ENCODE measurements at places on chromosomes 6 and 20.

DNA sequence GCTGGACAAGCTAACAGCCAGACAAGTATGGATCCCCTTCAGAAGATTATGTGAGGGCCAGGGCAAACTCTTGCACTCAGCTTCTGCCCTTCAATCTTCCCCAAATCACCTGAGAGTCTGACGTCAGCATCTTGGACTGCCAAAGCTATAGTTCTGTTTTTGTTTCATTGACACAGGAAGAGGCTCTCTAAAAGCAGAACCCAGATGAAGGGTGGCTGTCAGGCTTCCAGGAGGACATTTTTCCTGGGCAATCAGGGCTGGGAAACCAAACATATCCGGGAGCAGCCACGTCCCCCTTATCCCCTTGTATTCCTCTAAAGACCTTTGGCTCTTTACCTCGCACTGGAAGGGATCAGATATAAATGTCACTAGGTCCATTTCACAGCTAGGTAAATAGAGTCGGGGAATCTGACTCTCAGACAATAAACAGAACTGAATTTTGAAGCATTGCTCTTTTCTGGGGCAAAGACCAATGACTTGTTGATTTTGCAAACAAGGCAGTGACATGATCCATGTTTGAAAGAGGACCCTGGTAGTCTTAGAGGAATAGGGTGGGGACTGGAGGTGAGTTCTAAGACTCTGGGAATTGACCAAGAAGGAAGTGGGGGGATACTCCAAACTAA, 13.3 kb downstream of the MAFB start:
- no peak for DNase-seq

DNA sequence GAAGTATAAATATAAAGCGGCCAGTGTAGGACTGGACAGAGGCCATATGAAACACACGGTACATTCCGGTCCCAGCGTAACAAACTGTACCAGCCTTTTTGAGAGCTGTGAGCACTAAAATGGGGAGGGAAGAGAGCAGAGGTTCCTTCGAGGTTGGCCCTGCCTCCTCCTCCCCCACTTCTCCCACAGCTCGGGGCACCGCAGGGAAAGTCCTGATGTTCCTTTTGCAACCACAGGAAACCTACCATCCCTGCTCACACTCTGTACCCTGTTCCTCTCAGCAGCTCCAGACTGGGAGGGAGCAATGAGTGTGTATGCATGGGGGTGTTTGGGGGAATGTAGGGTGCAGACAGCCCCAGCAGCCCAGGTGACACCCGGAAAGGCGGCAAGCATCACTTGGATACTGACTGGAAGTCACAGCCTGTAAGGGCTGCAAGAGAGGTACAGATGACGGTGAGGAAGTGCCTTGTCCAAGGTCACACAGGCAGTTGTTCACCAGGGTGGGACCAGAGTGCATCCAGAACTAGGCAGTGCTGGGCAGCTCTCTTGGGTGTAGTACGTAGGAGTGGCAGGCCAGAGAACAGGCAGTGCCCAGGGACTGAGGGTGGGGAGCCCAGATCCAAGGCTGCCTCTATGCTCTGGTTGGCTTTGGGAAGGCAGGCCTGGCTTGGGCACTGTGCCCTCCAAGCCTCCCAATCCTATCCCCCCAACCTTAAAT, 11.0 kb upstream of the ARMC12 start:
- no peak for DNase-seq

- DNase-seq: no peak
Measured at GRCh38 chr6:107959392-107959791, 1.4 kb upstream of the SEC63 start.

- DNase-seq: no peak
Measured at GRCh38 chr6:126377594-126378153, 37.8 kb downstream of the CENPW start.

DNA sequence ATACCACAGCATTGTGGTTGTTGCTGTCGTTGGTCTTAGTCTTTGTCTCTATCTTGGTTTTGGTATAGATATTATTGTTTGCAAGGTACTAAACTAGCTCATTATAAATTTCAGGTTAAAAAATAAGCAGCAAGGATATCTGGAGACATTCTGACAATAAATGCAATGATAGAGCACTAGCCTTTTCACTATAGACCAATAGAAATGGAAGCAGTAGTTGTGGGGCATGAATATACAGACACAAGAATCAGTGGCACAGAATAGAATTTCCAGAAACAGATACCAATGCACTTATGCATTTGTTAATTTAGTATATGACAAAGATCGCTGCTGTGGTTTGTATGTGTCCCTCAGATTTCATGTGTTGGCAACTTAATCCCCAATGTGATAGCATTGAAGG, 31.1 kb upstream of the CFAP206 start:
- no peak for DNase-seq

DNA sequence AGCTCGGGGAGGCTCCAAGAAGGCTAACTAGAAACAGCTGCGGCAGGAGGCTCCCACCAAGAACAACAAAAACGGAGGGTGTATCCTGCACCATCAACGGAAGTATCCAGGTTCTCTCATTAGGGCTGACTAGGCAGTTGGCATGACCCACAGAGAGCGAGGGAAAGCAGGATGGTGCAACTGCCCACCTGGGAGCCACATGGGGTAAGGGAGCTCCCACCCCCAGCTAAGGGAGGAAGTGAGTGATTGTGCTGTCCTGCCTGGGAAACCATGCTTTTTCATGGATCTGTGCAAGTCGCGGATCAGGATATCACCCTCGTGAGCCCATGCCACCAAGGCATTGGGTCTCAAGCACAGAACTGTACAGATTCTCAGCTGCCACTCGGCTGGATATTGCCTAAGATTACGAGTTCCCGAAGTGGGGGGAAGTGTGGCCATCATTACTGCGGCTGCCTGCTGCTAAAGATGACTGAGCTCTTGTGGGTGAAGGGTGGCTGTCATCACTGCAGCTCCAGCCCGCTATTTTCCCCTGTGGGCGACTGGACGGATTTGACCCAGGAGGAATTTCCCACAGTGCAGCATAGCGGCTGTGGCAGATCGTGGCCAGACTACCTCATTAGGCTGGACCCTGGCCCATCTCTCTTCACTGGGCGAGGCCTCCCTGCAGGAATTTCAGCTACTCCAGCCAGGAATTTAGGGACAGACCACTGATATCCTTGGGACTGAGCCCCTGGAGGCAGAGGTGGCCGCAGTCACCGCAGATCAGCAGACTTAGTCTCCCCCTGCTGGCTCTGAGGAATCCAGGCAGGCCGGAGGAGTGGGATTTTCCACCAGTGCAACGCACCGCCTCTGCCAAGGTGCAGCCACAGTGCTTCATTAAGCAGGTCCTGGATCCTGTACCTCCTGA, 515.7 kb downstream of the FRK start:
- no peak for DNase-seq

DNA sequence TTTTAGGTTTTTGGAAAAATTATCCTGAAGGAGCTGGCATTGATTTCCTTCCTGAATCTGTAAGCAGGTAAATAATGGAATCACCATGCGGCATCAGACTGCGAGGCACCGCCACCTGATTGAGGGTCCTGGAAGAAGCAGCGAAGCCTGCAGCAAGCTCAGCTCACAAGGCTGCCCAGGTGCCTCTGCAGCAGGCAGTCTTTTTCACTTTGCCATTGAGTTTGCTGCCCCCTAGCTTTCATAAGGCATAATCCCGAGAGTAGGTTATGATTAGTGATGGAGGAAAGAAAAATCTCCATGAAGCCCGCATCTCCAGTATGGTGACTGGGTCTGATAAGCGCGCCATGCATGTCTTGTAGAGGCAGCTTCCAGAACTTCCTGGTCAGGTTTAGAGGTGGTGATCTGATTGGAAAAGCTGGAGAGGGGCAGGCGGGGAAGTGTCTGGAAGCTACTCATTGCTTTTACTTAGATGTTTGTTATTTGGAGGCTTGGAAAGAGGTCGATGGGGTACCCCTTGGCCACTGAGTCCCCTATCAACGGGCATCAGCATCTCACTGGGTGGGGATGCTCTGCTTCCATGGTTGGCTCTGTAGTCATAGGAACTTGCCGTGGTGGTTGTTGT, 26.7 kb downstream of the IYD start:
- DNase-seq: no peak

DNA sequence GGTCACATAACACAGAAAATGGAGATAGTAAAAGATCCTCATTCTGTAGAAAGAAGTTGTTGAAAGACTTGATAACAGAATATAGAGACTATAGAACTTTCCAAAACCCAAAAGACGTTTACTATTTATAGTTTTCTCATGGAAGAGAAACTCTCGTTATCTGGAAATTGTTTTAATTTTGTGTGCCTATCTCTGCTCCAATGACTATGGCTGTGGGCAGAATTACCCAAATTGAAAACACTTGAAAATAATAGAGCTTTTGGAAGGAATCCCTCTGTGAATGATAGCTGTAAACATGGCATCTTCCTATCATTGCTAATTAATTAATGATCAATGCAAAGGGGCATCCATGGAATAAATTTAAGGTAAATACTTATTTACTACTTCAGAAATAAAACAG, at the start of gene DEFB114:
Gene DEFB114 (minus strand): TSS at position 101 of the 400 bp plus-strand sequence. CDS start 59 bp downstream, at position 42.
- no peak for DNase-seq

GRCh38 chr6:20933057-20933788, 399.0 kb downstream of the CDKAL1 start:
- DNase-seq: no peak

GRCh38 chr20:10674684-10675449, 1.1 kb upstream of the JAG1 start:
- DNase-seq: no peak

DNA sequence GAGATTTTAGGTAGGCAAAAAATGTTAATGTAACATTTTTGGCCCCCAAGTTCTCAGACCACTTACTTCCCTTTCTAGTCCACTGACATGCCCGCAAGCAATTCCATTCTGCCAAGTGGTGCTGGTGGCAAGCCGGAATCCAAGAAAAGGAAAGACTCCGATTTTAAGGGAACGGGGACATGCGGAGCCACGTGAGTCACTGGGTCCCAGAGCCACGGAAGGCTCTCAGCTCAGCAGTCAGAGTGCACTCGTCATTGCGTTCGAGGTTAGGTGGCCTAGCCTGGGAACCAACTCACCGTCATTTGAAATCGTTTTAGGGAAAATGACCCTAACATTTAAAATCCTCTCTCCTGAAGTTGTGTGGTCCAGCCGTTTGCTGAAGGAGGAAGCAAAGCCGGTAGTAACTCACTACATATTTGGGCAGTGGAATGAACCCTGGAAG, 711 bp upstream of the SIRT5 start:
- no peak for DNase-seq

DNA sequence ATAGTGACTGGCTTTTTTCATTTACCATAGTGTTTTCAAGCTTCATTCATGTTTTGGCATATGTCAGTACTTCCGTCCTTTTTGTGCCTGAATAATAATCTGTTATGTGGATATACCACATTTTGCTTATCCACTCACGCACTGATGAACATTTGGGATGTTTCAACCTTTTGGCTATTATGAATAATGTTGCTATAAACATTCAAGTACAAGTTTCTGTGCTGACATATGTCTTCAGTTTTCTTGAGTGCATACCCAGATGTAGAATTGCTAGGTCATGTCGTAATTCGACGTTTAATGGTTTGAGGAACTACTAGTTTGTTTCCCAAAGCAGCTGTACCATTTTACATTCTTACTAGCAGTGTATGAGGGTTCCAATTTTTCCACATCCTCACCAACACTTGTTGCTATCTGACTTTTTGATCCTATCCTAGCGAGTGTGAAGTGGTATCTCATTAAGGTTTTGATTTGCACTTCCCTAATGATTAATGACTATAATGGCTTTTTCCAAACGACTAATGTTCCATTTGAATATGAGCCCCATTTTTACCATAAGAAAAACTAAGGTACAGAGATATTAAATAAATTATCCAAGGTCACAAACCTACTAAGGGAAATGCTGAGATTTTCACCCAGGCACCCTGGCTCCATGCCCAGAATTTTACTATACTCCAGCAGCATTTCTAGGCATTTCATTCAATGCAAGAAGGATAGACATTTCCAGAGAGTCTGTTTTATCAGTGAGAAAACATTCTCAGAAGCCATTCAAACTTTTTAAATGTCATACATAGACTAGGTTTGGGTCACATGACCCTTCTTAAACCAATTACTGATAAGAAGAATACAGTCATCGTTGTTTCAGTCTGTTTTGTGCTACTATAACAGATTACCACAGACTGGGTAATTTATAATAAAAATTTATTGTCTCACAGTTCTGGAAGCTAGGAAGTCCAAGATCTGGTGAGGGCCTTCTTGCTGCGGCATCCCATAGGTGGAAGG, 71.1 kb upstream of the RUNX2 start:
- DNase-seq: no peak

- DNase-seq: no peak
Measured at GRCh38 chr6:16602035-16602434, 159.2 kb downstream of the ATXN1 start.

DNA sequence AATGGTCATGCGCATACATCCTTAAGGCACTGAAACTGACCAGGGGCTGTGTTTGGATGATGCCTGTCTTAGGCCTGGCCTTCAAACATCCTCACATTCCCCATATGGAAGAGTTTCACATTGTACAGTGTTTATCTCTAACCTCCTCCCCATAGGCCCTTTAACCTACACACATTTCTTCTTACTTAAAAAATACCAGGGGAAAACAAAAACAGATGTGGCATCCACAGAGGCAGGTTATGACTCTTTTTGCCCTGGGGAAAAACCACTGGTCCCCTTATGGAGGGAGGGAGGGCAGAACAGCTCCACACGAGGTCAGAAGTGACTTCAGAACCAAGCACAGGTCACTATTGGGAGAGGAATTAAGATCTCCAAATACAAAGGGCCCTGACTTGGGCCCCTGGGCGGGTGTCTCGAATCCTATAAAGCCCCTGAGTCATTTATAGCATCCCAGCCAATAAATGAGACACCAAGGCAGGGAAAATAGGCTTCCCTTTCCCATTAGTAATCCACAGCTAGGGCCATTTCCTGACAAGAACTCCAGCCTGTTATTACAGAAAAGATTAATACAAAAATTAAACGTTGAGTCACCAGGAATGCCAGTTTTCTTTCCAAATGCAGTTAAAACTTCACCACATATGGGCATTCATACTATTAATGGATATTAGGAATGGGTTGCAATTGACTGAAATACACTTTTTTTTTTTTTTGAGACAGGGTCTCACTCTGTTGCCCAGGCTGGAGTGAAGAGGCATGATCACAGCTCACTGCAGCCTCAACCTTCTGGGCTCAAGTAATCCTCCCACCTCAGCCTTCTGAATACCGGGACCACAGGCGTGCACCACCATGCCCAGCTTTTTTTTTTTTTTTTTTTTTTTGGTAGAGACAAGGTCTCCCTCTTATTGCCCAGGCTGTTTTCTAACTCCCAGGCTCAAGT, 107.2 kb downstream of the ATP9A start:
- no peak for DNase-seq

GRCh38 chr6:82227770-82228169, 19.8 kb downstream of the IBTK start:
- no peak for DNase-seq

GRCh38 chr6:10587656-10588406, 66.7 kb downstream of the GCNT2 start:
- no peak for DNase-seq

DNA sequence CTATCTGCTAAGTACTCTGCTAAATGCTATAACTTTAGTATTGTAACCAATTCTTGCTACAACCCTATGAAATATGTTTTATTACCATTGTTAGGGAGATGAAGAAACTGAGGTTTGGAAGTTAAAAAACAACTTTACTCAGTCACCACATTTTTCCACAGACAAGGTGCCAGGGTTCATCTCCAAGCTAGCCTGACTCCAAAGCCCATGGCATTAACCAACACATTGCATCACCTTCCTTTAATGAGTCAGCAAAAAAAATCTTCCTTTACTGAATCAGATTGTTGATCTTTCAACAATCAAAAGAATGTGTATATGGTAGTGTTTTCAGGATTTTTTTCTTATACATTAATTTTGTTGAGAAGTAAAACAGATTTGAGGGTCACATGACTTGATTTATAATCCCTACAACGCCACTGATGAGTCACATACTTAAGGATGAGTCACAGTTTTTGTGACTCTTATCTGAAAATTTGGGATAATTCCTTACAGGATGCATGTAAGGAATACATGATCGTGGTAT, 41.5 kb downstream of the MAN1A1 start:
- DNase-seq: no peak

Measured in smooth muscle cell of the brain vasculature (primary cell).